NCI-H187 (cell line): ENCODE measurements at places on chromosomes 6 and 20.

GRCh38 chr6:54856129-54856528 lies 9.6 kb downstream of the FAM83B start:
- DNase-seq, result peak; percentile 57

DNA sequence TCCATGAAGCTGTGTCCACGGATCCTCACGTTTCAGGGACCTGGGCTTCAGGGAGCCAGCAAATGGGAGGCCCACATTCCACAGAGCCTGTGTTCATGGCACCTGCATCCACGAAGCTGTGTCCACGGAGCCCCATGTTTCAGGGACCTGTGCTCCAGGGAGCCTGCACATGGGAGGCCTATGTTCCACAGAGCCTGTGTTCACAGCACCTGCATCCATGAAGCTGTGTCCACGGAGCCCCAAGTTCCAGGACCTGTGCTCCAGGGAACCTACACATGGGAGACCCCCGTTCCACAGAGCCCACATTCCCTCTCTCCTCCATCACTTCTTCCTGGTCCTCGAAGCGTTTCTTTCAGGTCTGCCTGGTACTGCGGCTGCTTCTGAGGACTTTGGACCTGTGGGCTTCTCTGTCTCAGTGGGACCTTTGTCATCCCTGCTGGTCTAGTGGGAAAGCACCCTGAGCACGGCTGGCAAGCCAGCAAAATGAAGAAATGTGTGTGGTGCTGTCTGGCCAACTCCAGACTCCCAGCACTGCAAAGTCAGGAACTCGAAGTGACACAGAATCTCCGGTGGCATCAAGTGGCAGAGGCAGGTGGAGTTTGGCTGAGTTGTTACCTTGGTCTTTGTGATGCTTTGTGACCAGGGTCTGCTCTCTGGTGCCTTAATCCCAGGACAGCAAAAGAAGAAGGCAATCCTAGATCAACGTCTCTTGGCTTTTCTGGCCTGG lies 245.9 kb downstream of the DLL1 start:
- no peak for DNase-seq

DNA sequence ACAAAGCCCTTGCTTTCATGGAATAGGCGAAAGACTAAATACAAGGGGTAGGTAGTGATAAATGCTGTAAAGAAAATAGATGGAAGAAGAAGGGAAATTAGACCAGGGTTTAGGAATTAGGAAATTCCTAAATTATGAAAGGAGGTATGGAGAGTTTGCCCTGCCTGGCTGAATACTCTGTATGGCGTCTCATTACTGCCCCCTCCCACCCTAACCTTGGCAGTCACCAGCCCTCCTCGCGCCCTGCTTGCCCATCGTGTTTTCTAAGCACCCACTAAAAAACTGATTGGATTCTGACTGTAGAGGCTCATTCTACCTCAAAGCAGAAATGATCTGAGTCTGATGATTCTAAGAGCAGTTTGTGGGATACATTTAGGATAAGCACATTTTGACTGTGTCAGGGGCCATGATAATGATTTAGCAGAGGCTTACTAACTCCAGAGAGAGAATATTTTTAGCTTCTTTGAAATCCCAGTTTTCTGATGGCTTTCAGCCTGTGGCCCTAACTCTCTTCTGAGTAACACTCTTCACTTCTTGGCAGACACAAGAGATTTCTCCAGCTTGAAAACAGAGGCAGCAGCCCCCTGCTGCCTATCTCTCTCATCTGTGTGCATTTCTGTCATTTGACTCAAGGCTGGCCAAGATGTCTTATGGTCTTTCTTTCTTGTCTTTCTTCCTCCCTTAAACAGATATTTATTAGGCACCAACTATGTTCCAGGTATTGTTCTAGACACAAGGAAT lies 1.4 kb upstream of the CHD6 start:
- no peak for DNase-seq

- no peak for DNase-seq
Measured at GRCh38 chr20:48614593-48615274, 213.1 kb downstream of the PREX1 start.

- no peak for DNase-seq
Measured at GRCh38 chr6:158023597-158023939, 41.9 kb downstream of the SYNJ2 start.

- no peak for DNase-seq
Measured at GRCh38 chr6:11196511-11197174, 35.8 kb downstream of the NEDD9 start.

GRCh38 chr6:71395731-71396409 lies 107.3 kb downstream of the OGFRL1 start:
- DNase-seq, result no peak

DNA sequence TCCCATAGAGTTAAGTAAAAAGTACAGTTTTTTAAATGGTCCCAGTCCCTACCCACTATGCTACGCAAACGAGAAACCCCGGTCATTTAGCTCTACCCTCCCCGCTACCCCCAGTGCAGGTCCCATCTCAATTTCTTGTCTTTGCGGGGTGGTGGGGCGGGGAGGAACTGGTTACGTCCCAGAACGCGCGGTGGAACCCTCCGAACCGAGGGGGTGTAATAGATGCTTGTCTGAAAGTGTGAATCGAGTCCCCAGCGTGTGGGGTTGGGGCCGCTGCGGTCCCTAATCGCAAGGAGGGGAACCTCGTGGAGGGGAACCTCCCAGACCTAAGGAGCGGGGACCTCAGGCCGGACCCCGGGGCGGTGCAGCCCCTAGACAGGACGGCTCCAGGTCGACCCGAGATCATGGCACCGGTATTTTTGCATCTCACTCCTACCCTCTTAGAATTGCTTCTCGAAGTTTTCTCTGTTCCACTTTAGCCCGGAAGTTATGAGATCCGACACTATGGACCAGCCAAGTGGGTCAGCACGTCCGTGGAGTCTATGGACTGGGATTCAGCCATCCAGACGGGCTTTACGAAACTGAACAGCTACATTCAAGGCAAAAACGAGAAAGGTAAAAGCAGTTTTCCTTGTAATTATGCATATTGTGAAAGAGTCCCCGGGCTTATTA lies 779 bp downstream of the HEBP2 start:
- no peak for DNase-seq

DNA sequence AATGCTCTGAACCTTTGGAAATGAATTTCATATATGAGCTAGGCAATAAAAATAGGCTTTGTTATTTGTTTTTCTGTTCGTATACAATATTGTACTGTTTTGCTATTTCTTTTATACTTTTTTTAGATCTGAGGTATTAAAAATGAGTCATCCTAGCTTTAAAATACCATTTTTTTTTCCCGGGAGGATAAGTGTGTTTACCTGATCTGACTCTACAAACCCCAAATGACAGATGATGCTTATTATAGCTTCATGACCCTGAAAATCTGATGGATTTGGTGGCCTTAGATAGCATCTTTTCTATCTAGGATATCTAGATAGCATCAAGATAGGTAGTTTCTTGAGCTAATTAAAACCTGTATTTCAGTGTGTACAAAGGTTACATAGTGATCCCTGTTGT lies 206.4 kb downstream of the DTNBP1 start:
- DNase-seq, result no peak

GRCh38 chr6:88236612-88237360 lies 70.6 kb upstream of the CNR1 start:
- DNase-seq, result no peak

GRCh38 chr6:134954272-134955000 lies 4.5 kb upstream of the ALDH8A1 start:
- DNase-seq, result no peak

DNA sequence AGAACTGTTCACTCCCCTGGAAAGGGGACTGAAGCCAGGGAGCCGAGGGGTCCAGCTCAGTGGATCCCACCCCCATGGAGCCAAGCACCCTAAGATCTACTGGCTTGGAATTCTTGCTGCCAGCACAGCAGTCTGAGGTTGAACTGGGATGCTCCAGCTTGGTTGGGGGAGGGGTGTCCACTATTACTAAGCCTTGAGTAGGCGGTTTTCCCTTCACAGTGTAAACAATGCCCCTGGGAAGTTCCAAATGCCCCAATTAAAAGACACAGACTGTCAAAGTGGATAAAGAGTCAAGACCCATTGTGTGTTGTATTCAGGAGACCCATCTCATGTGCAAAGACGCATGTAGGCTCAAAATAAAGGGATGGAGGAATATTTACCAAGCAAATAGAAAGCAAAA lies 150.2 kb downstream of the LPA start:
- no peak for DNase-seq

GRCh38 chr6:168292826-168293225 lies 26.8 kb downstream of the DACT2 start:
- DNase-seq, result peak; percentile 38

DNA sequence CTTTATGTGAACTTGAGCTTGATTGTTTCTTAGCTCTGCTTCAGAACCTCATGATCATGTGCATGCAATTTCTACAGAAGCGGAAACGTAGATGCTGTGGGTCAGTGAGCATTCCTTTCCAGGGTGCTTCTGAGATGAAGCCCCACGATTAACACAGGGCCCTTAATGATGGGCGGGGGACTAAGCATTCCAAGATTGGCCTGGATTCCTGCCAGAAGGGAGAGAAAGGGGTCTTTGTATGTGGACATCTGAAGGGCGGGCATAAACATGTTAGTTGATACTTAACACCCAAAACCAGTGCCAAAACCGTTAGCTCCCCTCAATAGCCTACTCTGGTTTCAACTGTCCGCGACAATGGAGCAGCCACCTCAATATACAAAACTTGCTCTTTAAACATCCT lies 46.9 kb upstream of the POU3F2 start:
- no peak for DNase-seq

- no peak for DNase-seq
Measured at GRCh38 chr20:22341508-22341907, 242.9 kb downstream of the FOXA2 start.

DNA sequence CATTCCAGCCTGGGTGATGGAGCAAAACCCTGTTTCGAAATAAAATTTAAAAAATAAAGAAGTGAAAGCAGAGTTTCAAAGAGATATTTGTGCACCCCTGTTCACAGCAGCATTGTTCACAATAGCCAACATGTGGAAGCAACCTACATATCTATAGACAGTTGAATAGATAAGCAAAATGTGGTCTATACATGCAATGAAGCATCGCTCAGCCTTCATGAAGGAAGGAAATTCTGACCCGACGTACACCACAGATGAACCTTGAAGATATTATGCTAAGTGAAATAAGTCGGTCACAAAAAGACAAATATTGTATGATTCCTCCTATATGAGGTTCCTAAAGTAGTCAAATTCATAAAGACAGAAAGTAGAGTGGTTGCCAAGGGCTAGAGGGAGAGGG lies 6.5 kb upstream of the NCOA6 start:
- DNase-seq, result no peak

GRCh38 chr20:24096264-24096663 lies 107.7 kb upstream of the GGTLC1 start:
- no peak for DNase-seq

DNA sequence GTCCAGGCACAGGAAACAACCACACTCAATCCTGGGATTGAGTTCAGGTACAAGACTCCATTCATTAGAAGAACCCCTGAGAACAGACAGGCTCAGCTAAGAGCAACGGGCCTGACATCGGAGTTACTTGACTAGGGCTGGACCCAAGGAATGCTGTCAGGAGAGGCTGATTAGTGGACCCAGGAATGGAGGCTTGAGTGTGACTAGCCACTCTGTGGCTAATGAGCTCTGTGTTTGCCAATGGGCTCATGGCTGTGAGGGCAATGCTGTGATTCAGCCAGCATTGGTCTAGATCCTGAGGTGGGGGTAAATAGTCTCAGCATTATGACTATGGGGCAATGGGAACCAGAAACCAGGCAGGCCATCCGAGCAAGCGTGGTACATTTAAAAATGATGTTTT lies 71.8 kb downstream of the RIOK1 start:
- no peak for DNase-seq

GRCh38 chr20:56855708-56856107 lies 226.6 kb downstream of the TFAP2C start:
- no peak for DNase-seq

DNA sequence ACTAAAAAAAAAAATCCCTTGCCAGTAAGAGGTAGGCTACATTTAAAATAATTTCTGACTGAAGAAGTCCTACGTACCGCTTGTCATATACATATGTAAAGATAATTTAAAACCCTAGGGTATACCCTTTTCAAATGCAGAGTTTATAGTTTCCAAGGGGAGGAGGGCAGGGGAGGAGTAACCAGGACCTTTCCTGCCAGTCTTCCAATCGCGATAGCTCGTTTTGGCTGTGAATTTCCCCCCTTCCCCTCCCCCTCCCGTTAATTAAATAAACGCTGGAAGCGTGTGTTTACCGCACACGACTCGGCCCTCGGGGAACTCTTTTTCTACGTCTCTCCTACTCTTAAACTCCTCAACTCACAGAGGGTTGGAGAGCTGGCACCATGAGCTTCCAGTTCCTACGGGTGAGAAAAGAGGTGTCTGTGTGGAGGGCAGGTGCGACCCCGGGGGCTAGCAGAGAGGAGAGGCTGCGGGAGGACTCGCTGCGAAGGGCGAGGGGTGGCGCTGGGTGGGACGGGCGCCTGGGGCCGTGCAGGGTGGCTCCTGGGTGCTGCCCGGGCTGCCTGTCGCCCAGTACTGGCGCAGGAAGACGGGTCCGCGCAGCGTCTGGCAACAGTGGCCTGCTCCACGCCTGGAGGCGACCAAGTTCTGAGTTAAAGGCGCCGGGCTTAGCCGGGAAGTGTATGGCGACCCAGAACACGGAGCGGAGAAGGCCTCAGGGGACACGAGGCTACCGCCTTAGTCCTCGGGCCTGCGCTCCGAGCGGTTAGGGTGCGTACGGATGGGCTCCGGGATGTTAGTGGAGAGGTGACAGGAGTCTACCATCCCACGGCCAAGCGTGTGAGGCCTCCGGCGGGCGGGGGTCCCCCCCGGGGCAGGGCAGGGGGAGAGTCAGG lies 4.1 kb upstream of the TFAP2C start:
- no peak for DNase-seq

DNA sequence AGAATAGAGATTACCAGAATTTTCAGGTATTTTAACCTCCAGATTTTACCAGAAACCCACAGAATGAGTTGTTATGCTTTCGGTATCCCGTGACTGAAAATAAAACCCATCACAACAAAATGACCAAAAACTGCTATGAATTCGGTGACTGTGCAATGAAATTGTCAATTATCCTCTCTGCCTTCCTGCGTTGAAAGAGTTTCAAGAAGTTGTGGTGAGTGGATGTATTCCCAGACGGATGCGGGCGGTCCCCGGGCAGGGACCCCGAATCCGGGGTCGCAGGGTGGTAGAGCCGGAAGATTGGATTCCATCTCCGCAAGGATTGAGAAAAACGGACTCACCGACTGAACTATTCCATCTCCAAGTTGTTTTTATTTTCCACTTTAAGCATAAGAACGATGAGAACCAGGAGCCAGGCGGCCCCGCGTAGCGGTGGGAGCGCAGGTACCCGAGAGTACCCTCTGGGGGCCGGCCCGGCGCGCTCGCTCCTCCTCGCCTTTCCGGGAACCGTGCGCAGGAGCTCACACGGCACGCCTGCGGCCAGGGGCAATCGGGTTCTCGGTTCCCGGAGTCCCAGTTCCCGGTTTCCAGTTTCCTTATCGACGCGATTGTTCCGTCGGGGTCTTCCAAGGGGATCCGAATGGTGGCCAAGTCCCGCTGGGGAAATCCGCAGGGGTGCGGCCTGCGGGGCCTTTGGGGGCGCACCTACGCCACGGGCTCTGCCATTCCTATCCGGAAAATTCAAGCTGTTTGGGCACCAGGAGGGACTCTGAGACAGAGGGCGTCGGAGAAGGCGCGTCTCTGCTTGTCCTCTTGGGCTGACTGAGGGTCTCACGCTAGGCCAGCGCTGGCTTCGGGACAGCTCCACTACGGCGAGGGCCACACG lies 104.9 kb upstream of the PRDM1 start:
- DNase-seq, result no peak
